Activated CD8-positive, alpha-beta memory T cell treated with anti-CD3 and anti-CD28 coated beads, Interleukin-2, amount 50 U/mL, for 48 hours (primary cell): ENCODE measurements at places on chromosomes 6 and 20.
A peak's percentile ranks its signal among the peaks of the same experiment; 100 is the strongest.

DNA sequence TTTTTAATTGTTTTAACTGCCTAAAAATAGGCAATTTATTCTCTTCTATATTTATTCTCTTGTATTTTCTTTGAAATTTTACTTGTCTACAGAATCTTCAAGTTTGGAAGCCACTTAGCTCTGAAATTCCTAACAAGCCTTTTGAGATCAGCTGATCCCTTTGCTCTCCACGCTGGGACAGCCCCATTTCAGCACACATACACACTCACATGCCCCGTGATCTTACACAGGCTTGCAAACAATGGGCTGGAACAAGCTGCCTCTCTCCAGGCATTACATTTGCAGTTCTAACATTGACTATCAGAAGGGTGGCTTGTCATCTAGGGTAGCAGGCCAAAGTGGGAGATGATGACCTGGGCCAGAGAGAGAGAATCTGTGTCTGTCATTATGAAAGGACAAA lies 62.1 kb upstream of the RAB32 start:
- no peak for DNase-seq

DNA sequence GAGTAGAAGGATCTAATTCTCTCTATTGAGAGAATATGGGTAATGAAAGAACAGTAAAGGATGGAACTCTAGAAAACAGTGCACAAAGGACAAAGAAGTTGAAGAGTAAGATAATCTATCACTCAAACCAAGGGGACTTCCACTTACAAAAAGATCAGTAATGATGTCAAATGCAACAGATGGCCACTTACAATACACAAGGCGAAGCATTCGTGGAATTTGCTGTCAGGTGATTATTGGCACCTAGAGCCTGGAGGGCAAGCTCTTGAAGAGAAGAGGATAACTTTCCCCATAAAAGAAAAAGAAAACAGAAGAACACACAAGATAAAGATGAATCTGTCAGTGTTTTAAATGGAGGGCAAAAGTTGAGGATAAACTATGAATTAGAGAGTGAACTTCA lies 256.0 kb upstream of the TCF21 start:
- no peak for DNase-seq

DNA sequence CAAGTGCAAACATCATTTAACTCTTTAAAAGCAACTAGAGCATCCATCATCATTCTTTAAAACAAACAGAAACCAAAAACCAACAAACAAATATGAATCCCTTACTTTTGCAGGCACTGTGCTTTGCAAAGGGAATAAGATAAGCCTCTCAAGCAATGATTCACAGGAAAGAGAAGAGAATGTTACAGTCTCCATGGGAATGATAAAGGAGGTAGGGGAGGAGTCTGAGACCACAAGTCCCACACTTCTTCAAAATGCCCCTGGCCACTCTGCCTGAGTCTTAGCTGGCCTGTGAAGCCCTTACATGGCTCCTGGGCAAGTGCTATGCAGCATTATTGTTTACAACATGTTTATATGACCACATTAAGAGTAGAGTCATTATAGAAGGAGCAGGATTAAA lies 257.7 kb upstream of the MARCKS start:
- no peak for DNase-seq

DNA sequence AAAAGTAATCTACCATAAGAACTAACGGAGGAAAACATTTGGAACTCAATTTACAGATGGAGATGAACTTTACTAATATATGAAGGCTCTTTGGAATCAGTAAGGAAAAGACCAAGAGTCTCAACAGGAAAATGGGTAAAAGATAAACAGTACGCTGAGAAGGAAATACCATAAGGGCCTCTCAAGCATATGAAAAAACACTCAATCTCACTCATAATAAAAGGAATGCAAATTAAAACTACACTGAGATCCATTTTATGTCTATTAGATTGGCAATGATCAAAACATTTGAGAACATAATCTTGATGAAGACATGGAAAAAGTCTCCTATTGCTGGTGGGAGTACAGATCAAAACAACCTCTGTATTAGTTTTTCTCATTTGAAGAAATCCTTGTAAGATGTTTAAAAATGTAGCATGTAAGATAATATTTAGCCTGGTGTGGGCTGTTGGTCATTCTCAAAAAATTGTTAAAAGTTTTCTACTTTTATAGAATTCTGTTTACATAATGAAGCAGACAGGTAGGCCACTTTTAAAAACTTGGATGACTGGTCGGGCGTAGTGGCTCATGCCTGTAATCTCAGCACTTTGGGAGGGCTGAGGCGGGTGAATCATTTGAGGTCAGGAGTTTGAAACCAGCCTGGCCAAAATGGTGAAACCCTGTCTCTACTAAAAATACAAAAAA lies 14.5 kb downstream of the REV3L start:
- no peak for DNase-seq

DNA sequence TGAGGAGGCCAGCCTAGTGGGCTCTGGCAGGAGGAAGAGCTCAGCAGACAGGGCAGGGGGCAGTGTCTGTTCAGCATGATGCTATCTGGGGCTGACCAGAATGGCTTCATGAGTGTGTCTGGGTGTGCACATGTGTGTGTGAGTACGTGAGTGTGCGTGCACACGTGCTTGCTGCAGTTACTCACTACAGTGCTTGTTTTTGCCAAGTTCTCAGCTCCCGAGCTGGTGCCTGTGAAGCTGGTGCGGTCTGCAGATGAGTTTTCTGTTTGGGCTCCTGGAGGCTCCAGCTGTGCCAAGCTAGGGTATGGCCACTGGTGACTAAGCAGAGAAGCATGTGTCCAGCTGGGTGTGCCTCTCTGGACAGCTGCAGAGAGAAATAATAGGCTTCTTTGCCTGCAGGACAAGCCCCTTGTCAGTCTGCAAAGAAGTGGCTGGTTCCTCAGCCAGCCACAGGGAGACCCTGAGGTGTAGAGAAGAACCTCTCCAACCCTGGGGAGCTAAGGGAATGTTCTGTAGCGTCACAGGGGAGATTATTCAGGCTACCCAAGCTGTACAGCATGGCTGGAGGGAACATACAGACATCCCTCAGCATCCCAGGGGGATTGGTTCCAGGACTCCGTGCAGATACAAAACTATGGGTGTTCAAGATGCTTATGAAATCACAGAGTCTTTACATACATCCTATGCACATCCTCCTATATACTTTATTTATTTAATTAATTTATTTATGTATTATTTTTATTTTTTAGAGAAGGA lies 40.2 kb upstream of the FAM50B start:
- DNase-seq, result no peak

- no peak for DNase-seq
Measured at GRCh38 chr6:1930356-1930755, 315.0 kb downstream of the GMDS start.

DNA sequence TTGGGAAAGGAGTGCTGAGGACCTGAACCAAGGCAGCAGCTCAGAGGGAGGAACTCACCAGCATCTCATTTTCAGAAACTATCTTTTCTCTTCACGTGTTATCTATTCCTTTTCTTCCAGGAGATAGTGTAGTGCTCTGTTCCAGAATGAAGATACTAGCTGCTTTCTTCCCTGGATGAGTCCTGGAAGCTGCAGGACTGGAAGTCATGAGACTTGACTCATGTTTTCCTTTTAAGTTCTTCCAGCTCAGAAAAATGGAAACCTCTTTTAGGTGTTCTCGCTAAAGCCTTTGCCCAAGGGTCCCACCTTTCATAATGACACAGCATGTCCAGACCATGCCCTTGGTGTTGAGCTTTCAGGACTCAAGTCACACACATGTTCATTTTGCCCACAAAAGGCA lies 106.7 kb downstream of the UNC5CL start:
- no peak for DNase-seq

- DNase-seq, result no peak
Measured at GRCh38 chr6:64750910-64751309, 956.1 kb downstream of the EYS start.

DNA sequence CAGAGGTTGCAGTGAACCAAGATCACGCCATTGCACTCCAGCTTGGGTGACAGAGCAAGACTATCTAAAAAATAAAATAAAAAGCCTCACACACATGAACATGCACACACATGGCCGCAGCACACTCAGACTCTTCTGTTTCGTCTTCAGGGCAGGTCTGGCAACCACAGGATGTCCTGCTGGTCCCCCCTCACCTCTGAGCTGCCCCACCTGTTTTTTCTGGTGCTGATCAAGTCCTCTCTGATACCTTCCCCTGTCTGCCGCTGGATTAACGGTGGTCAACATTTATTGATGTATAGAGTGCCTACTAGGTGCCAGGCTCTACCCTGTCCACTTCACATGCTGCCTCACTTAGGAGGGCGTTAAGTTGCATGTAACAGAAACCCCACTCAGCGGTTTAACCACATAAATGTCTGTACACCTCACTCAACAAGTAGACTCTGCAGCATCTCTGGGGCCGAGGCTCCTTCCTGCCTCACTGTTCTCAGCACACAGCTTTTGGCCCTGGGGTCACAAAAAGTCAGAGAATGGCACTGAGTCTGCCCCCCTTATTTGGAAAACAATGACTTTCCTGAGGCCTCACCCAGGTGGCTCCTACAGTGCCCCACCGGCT lies 4.5 kb upstream of the AP5S1 start:
- DNase-seq, result no peak

GRCh38 chr20:37413379-37413778 lies 67.4 kb downstream of the SRC start:
- no peak for DNase-seq

- no peak for DNase-seq
Measured at GRCh38 chr6:111750753-111751673, 122.2 kb downstream of the FYN start.

- DNase-seq, result peak; percentile 71
Measured at GRCh38 chr20:63980317-63980805, 571 bp upstream of the PRPF6 start.
